Activated CD8-positive, alpha-beta T cell treated with anti-CD3 and anti-CD28 coated beads, Interleukin-2, amount 10 ng/mL, durations not matched to agents 7 days and 5 days (primary cell): ENCODE measurements at places on chromosomes 12 and 14. TPM values are rescaled to one million over a fixed set of nuclear protein-coding genes. Genes with fewer than 3 reads are reported as not detected.

- peak; percentile 88 for DNase-seq
- H3K4me3 ChIP-seq = peak overlapping the region; percentile 60
- peaks cover 9% of the 10 kb centered on the region for H3K27me3 ChIP-seq
- peaks cover 65% of the 10 kb centered on the region for H3K36me3 ChIP-seq
Observed at GRCh38 chr12:120252071-120252906, 13.2 kb downstream of the PXN start.

Gene FGD4
- 0.66 TPM for total RNA-seq

DNA sequence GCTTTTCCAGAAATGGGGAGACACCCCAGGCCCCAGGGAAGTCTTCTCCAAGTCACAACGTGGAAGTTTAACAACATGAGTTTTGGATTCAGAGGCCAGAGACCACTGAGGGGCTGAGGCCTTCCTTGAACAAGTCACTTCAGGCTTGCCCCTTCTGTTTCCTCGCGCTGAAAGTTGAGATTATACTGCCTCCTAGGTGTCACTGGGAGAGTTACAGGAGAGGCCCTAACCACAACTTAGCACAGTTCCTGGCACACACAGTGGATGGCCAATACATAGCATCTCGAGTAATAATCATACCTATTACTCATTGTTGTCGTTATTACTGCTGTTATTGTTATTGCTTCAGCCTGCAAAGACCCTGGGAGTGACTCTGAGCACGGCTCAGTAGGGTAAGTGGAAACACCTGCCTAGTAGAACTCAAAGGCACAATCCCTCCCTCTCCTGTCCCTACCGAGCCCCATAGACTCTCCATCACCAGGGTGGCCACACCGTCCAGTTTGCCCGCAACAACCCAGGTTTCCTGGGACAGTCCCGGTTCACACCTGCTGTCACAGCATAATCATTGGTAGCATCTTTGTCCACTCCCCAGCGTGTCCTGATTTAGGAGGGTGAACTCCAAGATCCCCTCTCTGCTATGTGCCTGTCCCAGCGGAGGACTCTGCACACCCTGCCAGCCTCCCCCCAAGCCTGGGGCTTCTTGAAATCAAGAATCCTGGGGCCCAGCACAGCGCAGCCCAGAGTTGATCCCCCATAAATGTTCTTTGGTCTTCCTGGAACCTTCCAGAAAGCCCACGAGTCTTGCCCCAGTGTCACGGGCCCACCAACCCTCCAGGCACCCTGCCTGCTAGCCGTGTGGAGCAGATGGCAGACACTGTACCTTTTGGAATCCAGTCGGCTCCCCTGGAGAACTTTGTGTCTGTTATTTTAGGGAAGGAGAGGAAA lies 85.0 kb downstream of the SYNE3 start:
- no peaks in the 10 kb centered on the region for H3K27me3 ChIP-seq
- no peak overlapping the region for H3K27ac ChIP-seq
- H3K36me3 ChIP-seq = peaks cover 70% of the 10 kb centered on the region
- H3K4me3 ChIP-seq = no peak overlapping the region
- H3K4me1 ChIP-seq = no peaks in the 10 kb centered on the region

DNA sequence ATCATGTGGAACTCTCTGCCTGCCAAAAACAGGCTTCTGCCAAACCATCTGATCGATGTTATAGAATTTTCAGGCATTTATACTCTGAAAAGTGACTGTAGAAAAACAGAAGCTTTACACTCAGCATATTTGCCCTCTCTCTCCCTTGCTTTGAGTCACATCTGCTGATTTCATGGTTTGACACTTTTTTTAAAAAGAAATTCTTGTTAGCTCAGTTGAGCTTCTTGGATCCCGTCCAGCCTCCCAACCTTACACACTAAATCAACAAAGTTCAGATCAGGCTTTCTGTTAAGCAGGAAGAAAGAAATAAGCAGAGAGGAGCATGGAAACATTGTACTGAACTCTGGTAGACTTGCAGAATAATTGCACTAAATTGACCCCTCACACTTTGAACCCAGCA lies 193.6 kb upstream of the SEL1L start:
- no peaks in the 10 kb centered on the region for H3K4me1 ChIP-seq
- H3K27ac ChIP-seq = no peak overlapping the region
- H3K36me3 ChIP-seq = no peaks in the 10 kb centered on the region
- DNase-seq = no peak
- H3K27me3 ChIP-seq = no peaks in the 10 kb centered on the region

DNA sequence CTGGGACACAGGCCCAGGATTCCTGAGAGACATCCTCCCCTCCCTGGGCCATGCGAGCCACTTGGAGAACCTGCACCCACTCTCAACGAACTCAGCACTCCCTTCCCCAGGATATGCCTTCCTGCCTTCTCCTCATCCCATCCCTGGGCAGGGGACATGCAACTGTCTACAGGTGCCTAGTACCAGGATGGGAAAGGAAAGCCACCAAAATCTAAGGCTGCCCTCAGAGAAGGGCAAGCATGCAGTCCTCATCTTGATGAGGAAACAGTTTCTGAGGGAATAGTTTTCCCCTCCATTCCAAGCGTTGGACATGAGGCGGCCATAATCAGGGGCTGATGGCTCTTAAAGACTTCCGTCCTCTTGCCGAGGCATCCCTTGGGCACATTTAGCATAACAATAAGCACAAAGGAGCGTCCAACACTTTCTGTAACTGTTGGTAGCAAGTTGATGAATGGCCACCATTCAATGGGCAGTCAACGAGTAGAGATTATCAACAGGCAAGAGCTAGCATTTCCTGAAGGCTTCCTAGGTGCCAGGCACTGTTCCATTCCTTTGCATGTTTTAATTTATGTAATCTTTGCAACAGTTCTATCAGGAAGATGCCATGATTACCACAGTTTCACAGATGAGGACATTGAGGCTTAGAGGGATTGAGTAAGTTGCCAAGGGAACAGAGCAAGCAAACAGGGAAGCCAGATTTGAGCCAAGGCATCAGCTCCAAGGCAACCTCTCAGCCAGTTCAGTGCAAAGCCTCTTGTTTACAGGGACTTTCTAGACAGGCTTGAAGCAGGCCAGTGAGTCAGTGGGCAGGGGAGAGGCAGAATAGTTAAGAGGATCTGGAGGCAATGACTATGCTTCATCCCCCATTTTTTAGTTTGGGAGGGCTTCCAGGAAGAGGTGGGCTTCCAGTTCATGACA lies 105.1 kb downstream of the SINHCAF start:
- H3K27me3 ChIP-seq = peaks cover 4% of the 10 kb centered on the region
- no peak overlapping the region for H3K27ac ChIP-seq
- H3K4me3 ChIP-seq = no peak overlapping the region
- no peak for DNase-seq
- no peaks in the 10 kb centered on the region for H3K36me3 ChIP-seq
- no peaks in the 10 kb centered on the region for H3K4me1 ChIP-seq

- H3K27me3 ChIP-seq = peaks cover 24% of the 10 kb centered on the region
- no peak for DNase-seq
- H3K27ac ChIP-seq = no peak overlapping the region
- no peaks in the 10 kb centered on the region for H3K36me3 ChIP-seq
Observed at GRCh38 chr12:33438025-33438772, 1.4 kb downstream of the SYT10 start.

DNA sequence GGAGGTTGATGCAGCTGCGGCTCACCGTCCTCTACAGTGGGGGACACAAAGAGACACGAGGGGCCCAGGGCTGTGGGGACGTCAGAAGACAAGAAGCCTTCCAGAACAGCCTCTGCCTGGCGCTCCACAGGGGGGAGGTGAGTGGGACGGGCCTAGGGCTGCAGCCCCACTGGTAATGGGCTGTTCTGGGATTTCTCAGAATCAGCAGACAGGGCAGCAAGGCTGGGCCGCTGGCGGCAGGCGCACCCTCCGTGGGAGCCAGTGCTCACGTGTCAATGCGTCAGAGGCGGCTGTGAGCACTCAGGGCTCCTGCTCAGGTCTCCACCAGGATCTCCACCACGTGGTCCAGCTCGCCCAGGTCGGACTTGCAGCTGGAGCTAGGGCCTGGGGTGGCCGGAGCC lies 10.0 kb downstream of the CDCA4 start:
- peaks cover 29% of the 10 kb centered on the region for H3K4me1 ChIP-seq
- no peak overlapping the region for H3K4me3 ChIP-seq
- H3K27ac ChIP-seq = no peak overlapping the region
- no peaks in the 10 kb centered on the region for H3K27me3 ChIP-seq
- peaks cover 49% of the 10 kb centered on the region for H3K36me3 ChIP-seq

- peaks cover 5% of the 10 kb centered on the region for H3K36me3 ChIP-seq
- no peak for DNase-seq
- no peaks in the 10 kb centered on the region for H3K27me3 ChIP-seq
- peaks cover 45% of the 10 kb centered on the region for H3K4me1 ChIP-seq
- peak overlapping the region; percentile 95 for H3K4me3 ChIP-seq
Observed at GRCh38 chr14:67815573-67816225, 691 bp downstream of the ZFYVE26 start.

- H3K4me1 ChIP-seq = peaks cover 58% of the 10 kb centered on the region
- H3K4me3 ChIP-seq = peak overlapping the region; percentile 49
- H3K27me3 ChIP-seq = no peaks in the 10 kb centered on the region
- H3K27ac ChIP-seq = peak overlapping the region; percentile 92
- H3K36me3 ChIP-seq = peaks cover 94% of the 10 kb centered on the region
Observed at GRCh38 chr14:91310606-91311283, 66.2 kb upstream of the GPR68 start.

DNA sequence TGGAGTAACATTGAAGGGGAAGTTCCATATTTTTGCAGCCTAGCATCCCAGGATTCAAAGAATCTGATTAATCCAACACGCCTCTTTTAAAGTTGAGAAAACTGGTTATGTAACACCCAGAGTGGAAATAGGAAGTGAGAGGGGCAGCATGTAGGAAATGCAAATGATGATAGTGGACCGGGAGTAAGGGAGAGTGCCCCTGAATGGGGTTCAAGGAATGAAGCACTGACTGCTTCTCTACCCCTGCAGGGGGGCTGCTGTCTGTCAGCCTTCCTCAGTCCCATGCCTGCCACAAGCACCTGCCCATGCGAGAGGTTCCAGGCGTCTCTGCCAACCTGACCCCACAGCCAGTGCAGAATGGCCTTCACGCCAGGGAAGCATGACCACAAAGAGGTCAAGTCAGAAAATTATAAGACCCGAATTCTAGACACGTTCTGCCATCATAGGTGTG lies 126.5 kb upstream of the CCND2 start:
- peak overlapping the region; percentile 89 for H3K27ac ChIP-seq
- H3K4me3 ChIP-seq = peak overlapping the region; percentile 54
- H3K27me3 ChIP-seq = no peaks in the 10 kb centered on the region
- DNase-seq = no peak

DNA sequence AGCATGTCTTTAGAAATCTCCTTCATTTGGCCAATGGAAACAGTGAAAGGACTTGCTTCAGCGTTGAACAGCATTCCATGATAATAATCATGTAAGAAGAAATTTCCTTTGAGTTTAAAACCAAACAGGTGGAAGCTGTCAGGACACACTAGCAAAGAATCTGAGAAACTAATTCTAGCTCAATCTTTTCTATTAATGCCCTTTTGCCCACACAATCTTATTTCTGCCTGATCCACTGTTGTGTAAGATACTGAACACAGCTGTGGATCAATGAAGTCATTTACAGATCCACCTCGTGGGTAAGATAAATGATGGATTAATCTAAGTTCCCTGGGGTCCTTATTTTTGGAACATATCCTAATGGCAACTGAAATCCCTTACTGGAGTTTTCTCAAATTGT lies 536.9 kb upstream of the LMO3 start:
- DNase-seq = no peak
- H3K27me3 ChIP-seq = no peaks in the 10 kb centered on the region
- H3K4me3 ChIP-seq = no peak overlapping the region

Gene KERA
- total RNA-seq = not detected

DNA sequence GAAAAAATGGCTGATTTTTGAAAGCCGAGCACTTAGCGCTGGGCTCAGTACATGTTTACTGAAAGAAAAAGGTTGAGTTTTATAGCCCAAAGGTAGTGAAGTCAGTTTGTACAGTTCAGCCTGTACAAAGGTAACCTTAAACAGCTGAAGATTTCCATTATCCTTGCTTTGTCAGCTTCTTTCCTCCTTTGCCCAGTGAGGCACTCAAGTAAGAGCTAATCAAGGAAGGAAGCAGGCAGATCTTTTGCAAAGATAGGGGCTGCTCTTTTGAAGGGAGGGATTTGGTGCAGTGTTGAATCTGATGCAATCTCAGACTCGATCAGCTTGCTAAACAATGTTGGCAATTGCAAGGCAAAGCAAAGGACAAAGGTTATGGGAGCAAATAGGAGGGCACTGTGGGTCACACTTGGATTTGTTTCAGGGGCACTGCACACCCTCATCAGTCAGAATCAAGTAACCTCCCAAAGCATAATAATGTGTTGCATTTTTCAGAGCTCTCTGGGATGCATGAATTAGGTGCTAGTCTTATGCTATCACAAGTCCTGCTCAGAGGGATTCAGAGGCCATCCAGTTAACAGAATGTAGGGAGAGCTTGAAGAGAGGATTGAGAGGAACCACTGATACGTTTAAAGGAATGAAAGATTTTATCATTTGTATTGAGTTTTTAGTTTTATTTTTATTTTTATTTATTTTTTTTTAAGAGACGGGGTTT lies 44.4 kb downstream of the ANO6 start:
- H3K36me3 ChIP-seq = peaks cover 4% of the 10 kb centered on the region
- no peak for DNase-seq
- H3K27me3 ChIP-seq = no peaks in the 10 kb centered on the region
- H3K4me1 ChIP-seq = peaks cover 17% of the 10 kb centered on the region
- no peak overlapping the region for H3K4me3 ChIP-seq
- no peak overlapping the region for H3K27ac ChIP-seq

Gene MIP
- total RNA-seq = not detected

- H3K36me3 ChIP-seq = peaks cover 33% of the 10 kb centered on the region
- peaks cover 12% of the 10 kb centered on the region for H3K4me1 ChIP-seq
- no peaks in the 10 kb centered on the region for H3K27me3 ChIP-seq
- H3K4me3 ChIP-seq = no peak overlapping the region
- no peak for DNase-seq
Observed at GRCh38 chr12:29322157-29322556, 58.8 kb downstream of the ERGIC2 start.
